Nephron progenitor cell (in vitro differentiated cells): ENCODE measurements at places on chromosomes 1 and 21.

- no peak for DNase-seq
Measured at GRCh38 chr1:30787856-30788495, 30.4 kb upstream of the LAPTM5 start.

DNA sequence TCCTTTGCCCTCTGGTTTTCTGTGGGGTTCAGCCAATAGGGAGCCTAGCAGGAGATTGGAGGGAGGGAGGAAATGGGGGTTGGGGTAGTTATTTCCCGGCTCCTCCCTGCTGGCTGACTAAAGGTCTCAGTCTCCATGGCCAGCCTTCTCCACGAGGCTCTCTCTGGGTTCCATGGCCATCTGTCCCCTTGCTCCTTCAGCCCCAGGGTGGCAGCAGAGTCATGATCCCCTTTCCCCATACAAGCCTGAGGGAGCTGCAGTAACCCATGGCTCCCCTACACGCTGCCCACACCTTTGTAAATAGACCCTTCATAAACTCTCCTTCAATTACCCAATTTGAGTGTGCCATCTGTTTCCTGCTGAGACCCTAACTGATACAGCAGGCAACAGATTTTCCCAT is 176.1 kb upstream of the CSF3R start:
- DNase-seq: no peak

DNA sequence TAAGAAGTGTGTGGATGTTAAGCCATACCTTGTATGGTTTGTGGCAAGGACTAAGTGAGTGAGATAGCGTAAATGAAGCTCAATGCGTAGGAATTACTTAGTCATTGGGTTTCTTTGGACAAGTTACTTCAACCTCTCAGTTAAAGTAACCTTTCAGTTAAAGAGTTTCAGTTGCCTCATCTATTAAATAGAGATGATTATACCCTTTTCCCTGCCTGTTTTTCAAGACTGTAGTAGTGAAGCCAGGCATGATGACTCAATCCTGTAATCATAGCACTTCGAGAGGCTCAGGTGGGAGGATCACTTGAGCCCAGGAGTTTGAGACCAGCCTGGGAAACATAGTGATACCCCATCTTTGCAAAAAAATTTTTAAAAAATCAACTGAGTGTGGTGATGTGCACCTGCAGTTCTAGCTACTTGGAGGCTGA is 6.3 kb downstream of the ZMPSTE24 start:
- no peak for DNase-seq

DNA sequence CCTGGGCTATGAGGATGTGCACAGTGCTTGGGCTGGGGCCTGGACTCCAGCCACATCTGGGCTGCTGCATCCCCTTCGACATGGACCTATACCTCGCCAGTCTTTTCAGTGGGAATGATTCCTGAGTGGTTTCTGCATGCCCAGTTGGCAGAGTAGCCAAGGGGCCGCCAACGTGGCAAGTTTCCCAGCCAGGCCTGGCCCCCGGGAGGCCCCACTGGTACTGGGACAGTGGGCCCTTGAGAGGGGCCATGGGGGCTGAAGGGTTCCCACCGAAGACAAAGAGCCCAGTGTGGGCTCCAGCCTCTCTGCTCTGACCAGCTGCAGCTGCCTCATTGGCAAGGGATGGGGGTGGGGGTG is 15.4 kb downstream of the RAP1GAP start:
- DNase-seq: no peak

DNA sequence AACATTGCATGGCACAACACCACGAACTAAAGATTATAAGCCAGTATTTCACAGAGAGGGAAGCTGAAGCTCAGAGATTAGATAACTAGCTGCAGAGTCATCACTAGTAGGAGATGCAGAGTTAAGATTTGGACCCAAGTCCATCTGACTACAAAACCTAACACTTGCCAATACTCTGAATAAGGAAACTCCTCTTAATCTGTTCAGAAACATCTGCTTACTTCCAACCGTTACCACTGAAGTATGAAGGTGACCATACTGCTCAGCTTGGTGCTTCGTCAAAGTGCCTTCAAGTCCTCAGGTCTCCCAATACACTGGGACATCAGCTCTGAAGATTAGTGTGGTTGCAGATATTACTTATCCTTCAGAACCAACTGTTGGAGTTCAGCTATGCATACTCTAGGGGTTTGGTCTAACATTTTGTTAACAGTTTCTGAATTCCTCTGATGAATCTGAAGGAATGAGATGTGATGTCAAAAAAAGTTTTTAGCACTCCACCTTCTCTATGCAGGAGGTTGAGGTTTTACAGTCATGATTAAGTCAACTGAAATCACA is 179.6 kb downstream of the TPR start:
- no peak for DNase-seq

DNA sequence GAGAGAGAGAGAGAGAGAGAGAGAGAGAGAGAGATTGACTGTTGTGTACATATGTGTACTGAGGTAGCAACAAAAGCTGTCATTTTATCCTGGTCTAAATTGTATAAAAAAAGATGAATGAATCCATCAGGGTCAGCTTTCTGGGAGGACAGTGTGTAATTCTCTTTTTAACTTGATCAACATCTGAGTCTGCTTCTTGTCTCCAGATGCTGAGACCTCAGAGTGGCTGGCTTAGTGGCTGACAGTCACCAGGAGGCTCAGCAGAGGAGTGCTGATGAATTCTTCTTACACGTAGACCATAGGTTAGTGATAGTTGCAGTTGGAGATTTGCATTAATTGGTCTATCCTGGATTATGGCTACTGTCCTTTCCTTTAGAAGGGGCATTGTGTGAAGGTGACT is 28.5 kb upstream of the PLXNA2 start:
- DNase-seq: no peak

DNA sequence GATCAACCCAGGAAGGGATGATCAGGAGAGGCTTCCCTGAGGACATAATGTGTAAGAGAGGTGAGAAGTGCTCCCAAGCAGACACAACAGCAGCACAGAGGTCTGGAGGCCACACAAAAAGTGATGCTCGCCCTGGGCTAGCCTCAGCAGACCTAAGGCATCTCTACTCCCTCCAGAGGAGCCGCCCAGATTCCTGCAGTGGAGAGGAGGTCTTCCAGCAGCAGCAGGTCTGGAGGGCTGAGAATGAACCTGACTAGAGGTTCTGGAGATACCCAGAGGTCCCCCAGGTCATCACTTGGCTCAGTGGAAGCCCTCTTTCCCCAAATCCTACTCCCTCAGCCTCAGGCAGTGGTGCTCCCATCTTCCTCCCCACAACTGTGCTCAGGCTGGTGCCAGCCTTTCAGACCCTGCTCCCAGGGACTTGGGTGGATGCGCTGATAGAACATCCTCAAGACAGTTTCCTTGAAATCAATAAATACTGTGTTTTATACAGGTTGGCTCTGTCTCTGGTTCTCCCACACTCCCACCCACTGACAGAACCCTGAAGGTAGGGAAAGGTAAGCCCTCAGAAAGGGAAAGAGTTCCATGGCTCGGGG is 5.0 kb downstream of the GJB3 start:
- DNase-seq: no peak

DNA sequence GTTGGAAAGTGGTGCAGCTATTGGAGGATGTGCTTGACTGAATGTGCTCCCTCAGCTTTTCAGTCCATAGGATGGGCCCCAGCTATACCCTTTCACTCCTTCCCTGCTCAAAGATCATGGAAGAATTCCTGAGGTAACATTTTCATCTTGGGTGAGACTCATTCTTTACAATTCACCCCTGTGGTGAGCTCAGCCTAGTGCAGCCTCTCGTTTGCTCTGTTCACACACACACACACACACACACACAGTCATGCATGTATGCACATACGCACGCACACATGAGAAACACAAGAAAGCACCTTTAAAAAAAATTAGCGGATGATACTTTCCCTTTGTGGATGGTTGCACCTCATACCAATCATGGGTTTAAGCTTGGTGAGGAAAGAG is 25.8 kb downstream of the CCN1 start:
- DNase-seq: no peak

DNA sequence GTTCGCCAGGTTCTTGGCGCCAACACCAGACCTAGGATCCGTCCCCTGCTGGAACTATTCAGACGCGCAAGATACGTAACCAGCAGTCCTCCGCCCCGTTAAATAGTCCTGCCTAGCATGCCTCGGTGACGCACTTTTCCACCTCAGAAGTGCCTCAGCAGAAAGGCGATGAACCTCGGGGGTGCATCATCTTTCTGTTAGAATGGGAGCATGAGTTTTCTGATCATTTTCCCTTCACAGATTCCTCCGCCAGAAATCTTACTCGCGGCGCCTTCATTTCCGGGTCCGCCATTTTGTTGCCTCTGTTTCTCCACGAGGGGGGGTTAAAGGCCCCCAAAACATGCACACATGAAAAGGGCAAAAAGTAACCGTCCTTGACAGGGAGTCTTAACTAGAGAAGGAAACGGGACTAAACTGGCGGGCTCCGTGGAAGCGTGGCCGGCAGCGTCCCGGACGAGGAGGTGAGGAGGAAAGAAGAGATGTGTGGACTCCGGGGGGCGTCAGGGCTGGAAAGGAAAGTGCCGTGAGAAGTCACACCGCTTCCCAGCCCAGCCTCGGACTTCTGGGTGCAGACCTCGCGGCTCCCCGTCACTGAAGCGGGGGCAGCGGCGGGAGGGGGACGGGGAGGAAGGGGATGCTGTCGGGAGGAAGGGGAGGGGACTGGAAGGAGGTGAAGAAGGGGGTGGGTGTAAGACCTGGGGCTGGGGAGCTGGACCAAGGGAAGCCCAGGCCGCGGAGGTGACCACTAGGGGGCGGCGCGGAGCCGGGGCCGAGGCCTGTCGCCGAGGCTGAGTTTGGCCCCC is at the start of gene GABPB2:
Gene GABPB2, plus strand, starts transcription at position 288 of the 803 bp plus-strand sequence. CDS start 17,429 bp downstream, outside the sequence.
- peak; percentile 89 for DNase-seq

- DNase-seq: peak; percentile 27
Measured at GRCh38 chr21:32020564-32020963, 147.7 kb downstream of the HUNK start.

DNA sequence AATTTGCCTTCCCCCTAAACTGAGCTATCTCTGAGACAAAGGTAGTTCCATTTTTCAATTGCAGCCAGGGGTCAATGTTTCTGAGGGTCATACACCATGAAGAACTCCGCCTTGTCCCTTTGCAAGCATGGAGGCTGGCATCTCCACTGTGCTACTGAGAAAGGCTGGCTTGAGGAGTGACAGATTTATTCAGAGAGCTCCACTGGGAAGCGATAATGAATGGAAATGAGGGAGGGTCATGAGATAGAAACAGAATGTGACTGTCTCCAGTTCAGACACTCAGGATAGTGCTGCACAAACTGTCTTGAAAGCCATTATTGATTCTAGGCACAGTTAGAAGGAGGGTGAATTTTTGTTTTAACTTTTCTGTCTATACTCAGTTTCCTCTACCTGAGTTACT is 197.5 kb downstream of the ZNF326 start:
- DNase-seq: no peak

DNA sequence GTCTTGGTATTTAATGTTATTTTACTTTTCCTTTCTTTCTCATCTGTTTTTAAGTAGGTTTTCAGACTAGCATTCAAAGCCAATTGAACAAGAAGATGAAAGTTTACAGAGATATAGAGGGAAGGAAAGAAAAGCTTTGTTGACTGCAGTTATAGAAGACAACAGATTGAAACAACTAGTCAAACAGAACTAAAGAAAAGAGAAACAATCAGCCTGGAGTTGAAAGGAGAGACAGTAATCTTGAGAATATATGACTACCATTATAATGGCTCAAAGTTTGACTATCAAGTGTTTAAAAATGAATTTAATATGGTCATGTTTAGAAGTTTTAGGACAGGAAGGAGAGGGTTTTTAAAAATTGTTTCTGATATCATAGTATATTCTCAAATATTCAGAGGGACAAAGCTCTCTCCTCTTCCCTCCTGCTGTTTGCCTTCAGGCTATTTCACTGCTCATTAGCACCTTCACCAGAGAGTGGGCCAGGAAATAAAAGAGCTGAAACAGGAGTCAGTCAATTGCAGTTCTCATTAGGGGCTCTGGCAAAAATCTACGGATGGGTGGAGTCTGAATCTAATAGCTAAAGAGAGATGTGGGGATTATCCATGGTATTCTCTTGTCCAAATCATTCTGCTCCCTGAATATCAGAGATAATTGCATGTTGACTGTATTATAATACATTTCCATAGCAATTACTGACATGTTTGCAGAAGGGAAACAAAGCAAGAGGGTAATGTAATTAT is 577.8 kb downstream of the BRINP3 start:
- no peak for DNase-seq

DNA sequence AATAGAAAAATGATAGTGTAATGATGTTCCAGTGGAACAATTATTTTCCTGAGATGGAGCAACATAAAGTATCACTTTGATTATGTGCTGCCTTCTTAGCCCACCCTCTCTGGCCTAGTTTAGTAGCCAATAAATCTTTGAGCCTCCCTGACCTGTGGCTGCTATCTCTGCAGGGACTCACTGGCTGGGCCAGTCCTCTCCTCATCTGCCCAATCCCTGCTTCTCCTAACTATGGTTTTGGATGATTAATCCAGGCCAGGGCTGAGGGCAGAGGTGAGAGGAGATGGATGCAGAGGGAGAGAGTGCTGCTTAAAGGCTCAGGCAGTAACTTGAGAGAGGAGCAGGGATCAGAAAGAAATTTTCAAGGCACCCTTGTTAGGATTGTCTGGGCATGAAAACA is 89.0 kb upstream of the CD34 start:
- no peak for DNase-seq

- no peak for DNase-seq
Measured at GRCh38 chr1:94560333-94560732, 18.8 kb upstream of the F3 start.

GRCh38 chr1:32533792-32534327 is 5.4 kb upstream of the ZBTB8A start:
- DNase-seq: no peak

DNA sequence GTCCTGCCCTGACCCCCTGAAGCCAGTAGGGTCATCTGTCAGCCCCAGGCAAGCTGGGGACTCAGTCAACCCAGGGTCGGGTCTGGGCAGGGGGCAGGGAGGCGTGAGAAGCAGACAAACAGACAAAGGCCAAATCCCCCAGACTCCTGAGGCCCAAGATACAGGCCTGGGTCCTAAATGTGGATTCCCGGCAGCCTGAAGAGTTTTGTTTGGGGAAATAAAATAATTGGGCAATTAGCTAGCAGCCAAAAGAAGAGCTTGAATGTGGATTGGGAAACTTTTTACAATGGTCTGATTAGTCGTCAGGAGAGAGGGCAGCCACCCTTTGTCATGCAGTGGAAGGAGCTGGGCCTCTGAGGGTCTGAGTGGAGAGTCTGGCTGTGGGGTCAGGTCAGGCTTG is 4.5 kb upstream of the LEFTY2 start:
- DNase-seq: no peak
